ENCODE measurements at places on chromosomes 6 and 20.

GRCh38 chr6:116381000-116381399, 10.3 kb downstream of the DSE start:
- DNase-seq, result no peak

DNA sequence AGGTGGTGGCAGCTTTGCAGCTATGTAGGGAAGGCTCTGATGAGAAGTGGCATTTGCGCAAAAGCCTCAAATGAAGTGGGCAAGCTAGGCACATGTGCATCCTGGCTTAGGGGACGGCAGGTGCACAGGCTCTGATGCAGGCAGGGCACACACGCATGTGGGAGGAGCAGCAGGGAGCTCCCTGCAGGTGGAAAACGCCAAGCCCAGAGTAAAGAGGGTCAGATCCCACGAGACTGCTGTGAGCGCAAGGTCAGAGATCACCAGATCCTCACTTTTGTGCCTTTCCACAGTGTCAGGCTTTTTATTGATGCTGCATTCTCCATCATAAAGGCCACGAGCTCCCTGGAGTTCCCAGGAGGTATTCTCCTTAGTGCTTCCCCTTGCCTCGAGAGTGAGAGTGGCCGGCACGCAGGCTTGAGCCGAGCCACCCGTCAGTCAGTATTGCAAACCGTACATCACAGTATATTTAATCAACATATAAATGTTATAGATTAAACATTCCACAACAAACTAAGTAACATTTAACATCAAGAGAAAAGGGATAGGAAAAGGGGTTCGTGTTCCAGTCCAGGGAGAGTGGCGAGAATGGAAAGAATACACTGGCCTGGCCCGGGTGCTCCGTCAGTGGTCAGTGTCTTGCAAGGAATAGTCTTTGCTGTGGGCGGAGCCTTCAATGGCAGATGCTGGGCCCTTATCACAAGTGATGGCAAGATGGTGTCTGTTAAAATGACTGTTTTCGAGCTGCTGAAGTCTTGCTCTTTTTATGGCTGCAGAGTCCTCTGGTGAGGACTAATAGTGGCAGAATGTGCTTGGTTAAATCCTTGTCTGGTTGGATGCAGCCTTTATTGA, 109.4 kb downstream of the SYNDIG1 start:
- DNase-seq, result no peak

DNA sequence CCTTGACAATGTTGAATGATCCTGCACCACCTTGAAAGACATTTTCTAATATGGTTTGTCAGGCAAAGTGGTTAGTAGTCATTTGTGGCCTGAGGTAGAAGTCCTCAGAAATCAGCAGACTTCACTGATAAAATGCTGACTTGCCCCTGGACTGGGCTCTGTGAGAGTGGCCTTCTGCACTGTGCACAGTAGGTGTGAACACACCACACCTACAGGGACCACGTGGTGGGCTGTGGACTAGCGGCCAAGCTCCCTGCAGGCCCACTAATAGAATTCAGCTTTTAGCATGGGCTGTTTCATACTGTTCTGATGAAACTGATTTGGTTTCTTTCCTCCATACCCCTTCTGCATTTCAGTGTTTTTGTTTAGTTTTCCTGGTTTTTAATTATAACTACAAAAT, 7.3 kb downstream of the BPHL start:
- no peak for DNase-seq

GRCh38 chr20:2213401-2213800, 82.4 kb upstream of the TGM3 start:
- no peak for DNase-seq

- peak; percentile 67 for DNase-seq
These were observed 25.3 kb downstream of the TBC1D7 start for GRCh38 chr6:13302751-13303667.

GRCh38 chr20:3021327-3021726, 22.1 kb upstream of the GNRH2 start:
- DNase-seq, result no peak

GRCh38 chr6:45388328-45388727, 10.6 kb upstream of the SUPT3H start:
- DNase-seq, result no peak

DNA sequence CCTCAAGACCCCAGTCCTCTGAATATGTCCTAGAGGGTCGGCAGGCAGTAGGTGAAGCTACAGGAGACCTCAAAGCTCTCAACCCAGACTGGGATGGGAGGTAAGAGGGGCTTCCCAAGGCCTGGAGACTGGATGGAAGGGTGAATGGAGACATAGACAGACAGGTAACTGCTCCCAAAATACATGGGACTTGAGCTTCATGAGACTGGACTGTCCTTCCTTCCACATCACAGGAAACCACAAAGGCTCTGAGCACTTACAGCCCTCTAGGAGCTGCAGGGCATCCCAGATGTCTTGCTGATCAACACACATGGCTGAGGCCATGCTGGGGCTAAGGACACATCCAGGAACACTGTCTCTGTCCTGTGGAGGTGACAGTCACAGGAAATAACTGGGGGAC, 11.6 kb downstream of the HSPA12B start:
- no peak for DNase-seq
